ENCODE measurements at places on chromosomes 5 and 9.

GRCh38 chr5:41797662-41798061, 72.6 kb downstream of the OXCT1 start:
- no peak for DNase-seq

DNA sequence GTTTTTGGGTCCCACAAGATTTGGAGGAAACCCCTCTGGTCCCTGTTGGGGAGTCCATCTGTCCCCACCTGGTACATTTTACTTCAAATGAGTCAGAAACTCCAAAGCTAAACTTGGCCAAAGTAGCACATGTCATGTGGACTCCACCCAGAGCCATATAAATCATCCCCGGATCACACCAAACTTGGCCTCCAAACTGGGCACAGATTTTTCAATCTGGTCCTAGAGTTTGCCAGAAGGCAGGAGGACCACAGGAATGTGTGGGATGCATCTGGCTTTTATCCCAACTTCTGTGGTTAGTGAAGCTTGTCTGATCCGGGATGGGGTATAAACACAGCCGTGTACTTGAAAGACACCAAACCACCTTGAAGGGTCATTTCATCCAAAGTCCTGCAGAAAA, 66.3 kb downstream of the MAT2B start:
- no peak for DNase-seq

GRCh38 chr9:128986671-128987070, 39.2 kb downstream of the NUP188 start:
- DNase-seq, result no peak

- no peak for DNase-seq
These were observed 88.8 kb downstream of the SREK1 start for GRCh38 chr5:66232706-66233445.

DNA sequence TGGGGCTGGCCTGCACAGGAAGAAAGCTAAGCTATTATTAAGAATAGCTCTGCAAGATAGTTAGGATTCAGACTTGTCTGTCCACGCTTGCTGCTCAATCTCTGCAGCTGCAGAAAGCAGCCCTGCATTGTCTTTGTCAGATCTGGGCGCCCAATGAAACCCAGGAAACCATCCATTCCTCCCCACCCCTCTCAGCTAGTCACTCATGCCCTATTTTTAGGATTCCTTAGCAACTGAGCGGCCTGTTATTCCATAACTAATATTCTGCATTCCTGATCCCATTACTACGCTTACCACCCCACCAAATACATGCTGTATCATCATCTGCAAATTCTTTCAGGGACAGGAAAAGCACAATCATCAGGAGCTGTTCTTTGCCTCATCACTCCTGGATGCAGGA, 52.9 kb upstream of the APC start:
- DNase-seq, result no peak

GRCh38 chr9:116964258-116964657, 277.2 kb downstream of the TRIM32 start:
- no peak for DNase-seq

DNA sequence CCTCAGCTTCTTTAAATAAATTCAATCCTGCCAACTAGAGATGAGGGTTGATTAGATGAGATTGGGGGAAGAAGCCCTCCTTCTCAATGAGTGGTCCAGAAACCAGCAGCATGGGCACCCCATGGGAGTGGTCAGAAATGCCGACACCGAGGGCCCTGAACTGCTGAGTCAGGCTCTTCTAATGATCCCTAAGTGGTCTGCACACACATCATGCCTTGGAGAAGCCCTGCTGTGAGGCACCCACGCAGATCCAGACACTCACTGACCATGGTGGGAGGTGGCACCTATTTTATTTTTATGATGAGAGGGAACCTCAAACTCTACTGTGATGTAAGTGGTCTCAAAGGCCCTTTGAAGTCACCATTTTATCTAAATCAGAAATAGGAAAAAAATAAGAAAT, 72.3 kb upstream of the BOD1 start:
- DNase-seq, result no peak

GRCh38 chr5:3828761-3829160, 233.1 kb downstream of the IRX1 start:
- no peak for DNase-seq

- no peak for DNase-seq
These were observed 208.0 kb upstream of the PDE4D start for GRCh38 chr5:60101573-60101972.

DNA sequence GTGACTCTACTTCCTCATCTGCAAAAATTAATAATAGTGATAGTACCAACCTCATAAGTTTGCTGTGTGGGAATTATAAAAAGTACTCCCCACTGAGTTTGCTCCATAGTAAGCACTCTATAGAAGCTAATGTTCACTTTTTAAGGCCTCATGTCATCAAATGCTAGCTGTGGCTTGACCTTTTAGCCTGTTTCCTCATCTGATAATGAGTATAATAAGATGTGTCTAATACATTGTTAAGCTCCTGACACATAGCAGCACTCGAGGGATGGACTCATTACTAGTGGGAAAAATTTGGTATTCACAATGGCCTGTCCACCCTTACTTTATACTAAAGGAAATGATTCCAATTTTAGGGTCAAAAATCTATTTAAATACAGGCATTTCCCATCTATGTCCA, 26.1 kb upstream of the CAST start:
- no peak for DNase-seq

GRCh38 chr5:89498699-89499098, 615.7 kb upstream of the MEF2C start:
- DNase-seq, result no peak
